ENCODE measurements at places on chromosomes 6 and 20.

GRCh38 chr6:2998998-2999617 is 586 bp upstream of the NQO2 start:
- peak; percentile 60 for DNase-seq

- DNase-seq, result no peak
Observed at GRCh38 chr6:5305968-5306626, 44.8 kb downstream of the FARS2 start.

- no peak for DNase-seq
Observed at GRCh38 chr20:52974179-52974594, 2.0 kb downstream of the TSHZ2 start.

DNA sequence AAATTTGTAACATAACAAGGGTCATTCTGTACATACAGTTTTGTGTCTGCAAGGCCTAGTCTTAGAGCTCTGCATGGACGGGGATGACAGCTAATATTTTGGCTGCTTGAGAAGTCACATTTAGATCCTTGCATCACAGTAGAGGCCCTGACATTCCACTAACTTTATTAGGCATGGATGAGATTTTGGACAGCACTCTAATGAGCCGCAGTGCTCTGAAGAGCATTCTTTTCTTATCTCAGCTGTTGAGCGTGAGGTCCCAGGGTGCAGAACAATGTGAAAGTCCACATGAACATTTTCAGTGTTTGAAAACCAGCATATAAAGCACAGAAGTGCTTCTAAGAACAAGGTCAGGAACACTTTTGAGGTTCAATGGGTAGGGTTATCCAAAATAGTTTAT is 58.9 kb downstream of the IPCEF1 start:
- no peak for DNase-seq

GRCh38 chr6:154301839-154302752 is 54.5 kb downstream of the IPCEF1 start:
- DNase-seq, result peak; percentile 17

GRCh38 chr6:10487668-10488327 is 33.4 kb upstream of the GCNT2 start:
- no peak for DNase-seq

DNA sequence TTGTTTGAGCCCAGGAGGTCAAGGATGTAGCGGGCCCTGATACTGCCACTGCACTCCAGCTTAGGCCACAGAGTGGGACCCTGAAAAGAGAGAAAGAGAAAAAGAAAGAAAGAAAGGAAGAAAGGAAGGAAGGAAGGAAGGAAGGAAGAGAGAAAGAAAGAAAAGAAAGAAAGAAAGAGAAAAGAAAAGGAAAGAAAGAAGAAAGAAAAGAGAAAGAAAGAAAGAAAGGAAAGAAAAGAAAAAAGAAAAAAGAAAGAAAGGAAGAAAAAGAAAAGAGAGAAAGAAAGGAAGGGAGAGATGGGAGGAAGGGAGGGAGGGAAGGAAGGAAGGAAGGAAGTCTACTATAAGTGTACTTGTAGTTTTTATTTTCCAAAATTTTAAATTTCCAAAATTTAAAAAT is 42.2 kb upstream of the AKAP12 start:
- DNase-seq, result no peak
